COR-L47 (cell line): ENCODE measurements at places on chromosomes 1 and 21.

DNA sequence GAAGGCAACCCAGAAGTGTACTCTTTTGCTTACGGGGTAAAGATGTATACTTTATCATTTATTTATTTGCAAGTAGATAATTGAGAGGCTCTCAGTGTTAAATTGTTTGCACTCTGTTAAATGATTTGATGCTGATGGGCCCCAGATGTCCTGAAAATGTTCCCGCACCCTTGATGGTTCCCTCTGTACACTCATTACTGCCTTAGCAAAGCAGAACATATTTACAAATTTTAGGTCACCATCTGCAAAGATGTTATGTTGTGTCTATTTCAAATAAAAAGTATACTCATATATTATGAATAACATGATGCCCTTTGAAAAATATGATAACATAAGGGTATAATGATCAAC is 240.5 kb upstream of the SNX7 start:
- no peak for DNase-seq

- no peak for DNase-seq
Measured at GRCh38 chr1:212595787-212596714, 12.5 kb upstream of the ATF3 start.

DNA sequence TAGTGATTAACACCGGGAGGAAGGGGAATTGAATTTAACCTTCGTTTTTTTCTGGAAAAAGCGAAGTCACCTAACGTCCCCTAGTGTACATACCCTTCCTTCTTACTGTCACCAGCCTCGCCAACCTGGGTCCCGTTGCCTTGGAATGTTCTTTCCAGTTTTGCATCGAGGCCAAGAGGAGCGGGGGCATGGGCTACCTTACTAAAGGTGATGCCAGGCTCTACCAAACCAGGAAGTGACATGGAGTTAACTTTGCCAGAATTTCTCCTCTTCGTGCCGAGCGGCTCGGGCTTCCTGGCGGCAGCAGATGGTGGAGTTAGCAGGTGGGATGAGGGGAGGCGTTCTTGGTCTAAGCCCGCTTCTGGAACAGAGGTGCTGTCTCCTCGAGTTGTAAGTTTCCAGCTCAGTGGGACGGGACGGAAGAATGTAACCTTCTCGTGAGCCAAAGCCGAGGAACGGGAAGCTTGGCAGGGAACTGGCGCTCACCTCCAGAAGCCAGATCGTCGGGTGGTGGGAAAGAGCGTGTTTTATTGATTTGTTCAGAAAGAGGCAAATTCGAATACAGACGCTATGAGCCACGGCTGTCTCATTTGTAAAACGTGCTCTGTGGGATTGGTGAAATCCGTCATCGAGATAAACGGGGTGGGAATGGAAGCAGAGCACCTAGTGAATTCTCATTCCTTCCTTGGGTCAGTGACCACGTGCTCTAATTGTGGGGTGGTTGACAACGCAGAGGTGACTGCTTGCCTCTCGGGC is 486 bp downstream of the NIPAL3 start:
- no peak for DNase-seq

DNA sequence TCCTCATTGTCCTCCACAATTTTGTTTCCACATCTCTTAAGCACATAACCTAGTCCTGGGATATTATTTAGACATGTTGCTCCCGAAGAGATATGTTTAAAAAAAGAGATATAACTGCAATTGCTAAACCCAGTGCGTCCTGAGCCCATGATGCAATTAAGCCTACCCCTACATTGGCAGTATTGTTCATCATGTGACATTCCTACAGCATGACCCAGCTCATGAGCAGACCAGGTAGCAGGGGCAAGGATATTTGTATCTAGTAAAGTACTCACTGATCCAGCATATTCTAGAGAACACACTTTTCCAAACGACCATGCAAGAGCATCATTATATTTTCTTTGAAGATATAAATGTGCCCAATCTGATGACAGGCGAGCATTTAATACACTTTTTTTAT is 1.2 kb downstream of the ADAM30 start:
- no peak for DNase-seq

DNA sequence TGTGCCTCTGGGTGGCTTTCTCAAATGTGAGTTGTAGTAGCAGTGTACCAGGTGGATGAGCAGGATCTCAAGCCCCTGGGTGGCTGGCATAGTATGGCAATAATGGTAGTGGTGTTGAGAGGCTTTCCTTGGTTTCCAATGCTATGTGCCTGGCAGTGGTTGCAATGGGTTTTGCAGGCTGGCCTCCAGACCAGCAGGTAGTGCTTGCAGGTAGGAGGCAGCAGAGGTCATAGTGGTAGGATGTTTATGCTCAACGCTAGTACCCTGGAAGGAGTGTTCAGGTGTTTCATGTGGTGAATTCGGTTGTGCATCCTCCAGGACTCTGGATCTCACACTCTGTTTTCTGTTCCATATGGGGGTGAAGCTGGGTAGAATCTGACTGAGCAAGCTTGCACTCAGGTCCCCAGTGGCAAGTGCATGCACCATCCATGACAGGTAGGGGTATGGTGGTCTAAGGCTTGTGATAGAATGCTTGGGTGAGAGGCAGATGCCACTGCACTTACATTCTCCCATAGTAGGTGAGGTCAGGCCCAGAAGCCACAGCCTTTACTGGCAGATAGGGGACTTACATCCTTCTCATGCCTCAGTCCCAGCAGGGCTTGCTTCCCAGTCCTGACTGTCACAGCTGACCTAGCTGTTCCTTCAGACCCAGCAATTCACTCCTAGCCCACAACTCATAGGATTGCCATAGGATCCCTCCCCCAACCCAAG is 410.5 kb upstream of the LRRC7 start:
- no peak for DNase-seq

DNA sequence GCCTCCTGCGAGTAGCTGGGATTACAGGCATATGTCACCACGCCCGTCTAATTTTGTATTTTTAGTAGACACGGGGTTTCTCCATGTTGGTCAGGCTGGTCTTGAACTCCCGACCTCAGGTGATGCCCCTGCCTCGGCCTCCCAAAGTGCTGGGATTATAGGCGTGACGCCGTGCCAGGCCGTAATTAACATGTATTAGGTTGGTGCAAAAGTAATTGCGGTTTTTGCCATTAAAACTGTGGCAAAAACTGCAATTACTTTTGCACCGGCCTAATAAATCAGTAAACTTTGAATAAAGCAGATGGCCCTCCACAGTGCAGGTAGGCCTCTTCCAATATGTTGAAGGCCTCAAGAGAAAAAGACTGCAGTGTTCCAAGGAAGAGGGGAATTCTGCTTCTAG is 35.4 kb downstream of the TNFRSF9 start:
- no peak for DNase-seq

GRCh38 chr1:6034750-6035096 is 11.0 kb upstream of the KCNAB2 start:
- no peak for DNase-seq

GRCh38 chr1:43199093-43199726 is 27.1 kb downstream of the CFAP57 start:
- DNase-seq, result peak; percentile 73

DNA sequence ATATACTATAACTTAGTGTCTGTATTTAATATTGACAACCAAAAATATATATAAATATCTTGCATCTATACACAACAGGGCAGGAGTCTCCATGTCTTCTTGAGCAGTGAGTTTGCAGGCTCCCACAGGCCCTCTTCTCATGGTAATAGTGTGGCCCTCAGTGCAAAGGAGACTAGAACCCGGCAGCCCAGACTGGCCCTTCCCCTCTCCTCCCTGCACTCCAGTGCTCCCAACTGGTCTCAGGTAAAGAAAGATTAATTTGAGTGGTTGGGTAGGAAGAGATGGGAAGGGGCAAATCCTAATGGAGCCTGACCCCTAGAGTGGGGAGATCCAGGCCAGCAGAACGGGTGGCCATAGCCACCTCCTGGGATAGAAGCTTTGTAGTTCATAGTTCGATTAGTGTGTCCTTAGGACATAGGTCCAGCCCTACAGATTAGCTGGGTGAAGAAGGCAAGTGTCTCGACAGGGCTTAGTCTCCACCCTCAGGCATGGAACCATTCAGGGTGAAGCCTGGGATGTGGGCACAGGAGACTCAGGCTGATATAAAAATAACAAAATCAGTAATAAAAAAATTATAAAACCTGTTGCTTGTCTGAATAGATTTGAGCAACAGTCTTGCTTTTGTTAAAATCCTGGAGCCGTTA is 32.3 kb downstream of the SLC2A1 start:
- DNase-seq, result no peak

- DNase-seq, result no peak
Measured at GRCh38 chr1:82919837-82920236, 1079.1 kb downstream of the TTLL7 start.

DNA sequence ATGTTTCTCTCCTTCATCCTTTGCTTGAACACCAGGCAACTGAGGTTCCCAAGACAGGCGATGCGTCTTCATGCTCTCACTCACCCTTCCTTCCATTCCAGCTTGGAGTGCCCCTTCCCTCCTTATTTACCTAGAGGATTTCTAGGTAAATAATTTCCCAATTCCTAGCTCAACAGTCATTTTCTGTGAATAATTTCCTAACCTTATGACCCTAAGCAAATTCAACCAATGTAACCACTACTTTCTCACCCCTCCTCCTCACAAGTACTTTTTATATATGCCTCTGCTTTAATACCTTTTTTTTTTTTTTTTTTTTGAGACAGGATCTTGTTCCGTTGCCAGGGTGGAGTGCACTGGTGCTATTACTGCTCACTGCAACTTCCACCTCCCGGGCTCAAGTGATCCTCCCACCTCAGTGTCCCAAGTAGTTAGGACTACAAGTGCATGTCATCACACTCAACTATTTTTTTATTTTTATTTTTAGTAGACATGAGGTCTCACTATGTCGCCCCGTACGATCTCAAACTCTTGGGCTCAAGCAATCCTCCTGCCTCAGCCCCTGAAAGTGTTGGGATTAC is 86.7 kb downstream of the USP24 start:
- DNase-seq, result no peak

DNA sequence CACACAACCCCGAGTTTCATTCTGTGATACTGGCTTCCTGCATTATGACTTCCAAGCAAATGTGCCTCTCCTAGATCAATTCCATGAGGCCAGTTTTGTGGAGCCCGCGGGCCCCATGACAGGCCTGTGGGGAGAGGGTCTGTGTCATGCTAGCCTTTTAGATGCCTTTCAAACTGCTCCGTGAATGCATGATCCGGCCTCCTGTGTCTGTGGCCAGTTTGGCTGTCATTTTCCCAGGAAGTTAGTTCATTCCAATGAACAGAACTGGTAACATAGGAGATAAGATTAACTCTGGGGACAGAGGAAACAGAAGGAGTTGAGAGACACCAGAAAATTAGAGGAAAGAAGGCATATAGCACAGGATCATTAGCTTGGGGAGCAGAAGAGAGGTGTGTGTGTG is 3.2 kb downstream of the FNDC7 start:
- DNase-seq, result no peak

DNA sequence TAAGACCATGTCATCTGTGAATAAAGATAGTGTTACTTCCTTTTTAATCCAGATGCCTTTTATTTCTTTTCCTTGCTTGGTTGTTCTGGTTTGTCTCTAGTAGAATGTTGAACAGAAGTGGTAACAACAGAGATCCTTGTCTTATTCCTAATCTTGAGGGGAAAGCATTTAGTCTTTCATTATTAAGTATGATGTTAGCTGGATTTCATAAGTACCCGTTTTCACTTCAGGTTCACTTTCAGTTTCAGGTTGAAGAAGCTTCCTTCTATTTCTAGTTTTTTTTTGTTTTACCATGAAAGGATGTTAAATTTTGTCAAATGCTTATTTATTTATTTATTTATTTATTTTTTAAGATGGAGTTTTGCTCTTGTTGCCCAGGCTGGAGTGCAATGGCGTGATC is 22.3 kb upstream of the AGPAT3 start:
- DNase-seq, result no peak

GRCh38 chr21:14836950-14837349 is 227.8 kb downstream of the NRIP1 start:
- DNase-seq, result no peak

DNA sequence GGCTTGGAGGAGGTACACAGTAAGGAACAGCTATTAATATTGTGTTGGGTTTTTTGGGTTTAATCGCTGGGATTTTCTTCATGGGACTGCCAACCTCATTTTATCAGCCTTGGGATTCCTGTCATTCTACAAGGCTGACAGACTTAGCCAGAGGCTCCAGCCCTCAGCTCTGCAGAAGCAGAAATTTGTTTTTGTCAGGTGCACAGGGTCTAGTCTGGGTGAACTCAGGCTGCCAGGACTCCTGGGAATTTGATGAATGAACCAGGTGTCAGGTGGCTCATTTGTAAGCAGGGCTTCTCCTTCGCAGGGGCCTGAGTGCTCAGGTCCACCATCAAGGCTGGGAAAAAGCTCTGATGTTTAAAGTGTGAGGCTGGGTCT is 11.5 kb upstream of the ZNF362 start:
- no peak for DNase-seq

DNA sequence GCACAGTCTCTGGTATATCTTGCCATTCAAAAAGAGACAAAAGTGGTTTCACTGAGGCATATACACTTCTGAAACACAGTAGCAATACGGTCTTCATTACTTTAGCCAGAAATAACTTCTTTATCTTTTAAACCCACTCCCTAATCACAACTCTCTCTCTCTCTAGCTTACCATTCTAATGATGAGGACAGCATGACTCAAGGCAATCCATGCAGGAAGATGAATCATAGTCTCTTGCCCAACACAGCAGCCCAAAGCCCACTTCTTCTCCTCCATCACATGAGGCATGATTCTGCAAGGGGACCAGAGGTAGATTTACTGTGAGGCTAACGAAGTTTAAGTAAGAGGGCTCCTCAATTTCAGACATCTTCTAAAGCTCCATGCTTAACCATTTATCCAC is 285.0 kb upstream of the NR5A2 start:
- DNase-seq, result no peak

DNA sequence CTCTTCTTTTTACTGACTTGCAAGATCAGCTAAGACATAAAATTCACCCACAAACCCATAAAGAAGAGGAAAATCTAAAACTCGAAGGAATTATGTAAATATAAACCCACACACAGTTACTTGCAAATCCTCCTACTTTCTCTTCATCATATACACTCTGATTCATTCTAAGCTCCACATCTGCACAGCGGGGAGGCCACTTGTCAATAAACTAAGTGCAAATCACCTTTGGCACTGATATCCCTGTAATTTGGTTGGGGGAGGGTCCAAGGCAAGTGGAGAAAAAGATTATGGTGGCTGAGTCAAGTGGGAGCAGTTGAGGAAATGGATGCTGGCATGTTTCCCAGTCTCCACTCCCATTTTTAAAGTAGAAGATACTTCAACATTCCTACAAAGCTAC is 596.5 kb downstream of the MATN1 start:
- DNase-seq, result peak; percentile 46

DNA sequence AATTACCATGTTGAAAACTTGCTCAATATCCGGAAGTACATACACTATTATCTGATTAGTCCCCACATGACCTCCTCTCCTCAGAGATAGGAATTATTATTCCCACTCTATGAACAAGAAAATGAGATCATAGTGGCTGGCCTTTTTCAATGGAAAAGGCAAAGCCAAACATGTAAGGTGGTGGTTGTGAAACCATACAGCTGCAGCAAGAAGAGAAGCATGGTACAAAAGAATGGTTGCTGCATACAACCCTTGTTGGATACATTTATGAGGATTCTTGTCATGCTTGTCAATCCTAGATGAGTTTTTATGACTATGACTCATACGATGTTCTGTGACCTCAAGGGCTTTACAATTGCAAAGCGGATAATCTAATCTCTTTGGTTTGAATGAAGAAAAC is 514.7 kb downstream of the PLPP3 start:
- no peak for DNase-seq
